ENCODE measurements at places on chromosomes 12 and 14. TPM values are rescaled to one million over a fixed set of nuclear protein-coding genes. Genes with fewer than 3 reads are reported as not detected.

- H3K27ac ChIP-seq: no peak overlapping the region
- no peaks in the 10 kb centered on the region for H3K27me3 ChIP-seq
- no peaks in the 10 kb centered on the region for H3K4me1 ChIP-seq
- DNase-seq: no peak
- no peaks in the 10 kb centered on the region for H3K36me3 ChIP-seq
- H3K4me3 ChIP-seq: no peak overlapping the region
Measured at GRCh38 chr14:69543341-69544115, 31.1 kb downstream of the CCDC177 start.

DNA sequence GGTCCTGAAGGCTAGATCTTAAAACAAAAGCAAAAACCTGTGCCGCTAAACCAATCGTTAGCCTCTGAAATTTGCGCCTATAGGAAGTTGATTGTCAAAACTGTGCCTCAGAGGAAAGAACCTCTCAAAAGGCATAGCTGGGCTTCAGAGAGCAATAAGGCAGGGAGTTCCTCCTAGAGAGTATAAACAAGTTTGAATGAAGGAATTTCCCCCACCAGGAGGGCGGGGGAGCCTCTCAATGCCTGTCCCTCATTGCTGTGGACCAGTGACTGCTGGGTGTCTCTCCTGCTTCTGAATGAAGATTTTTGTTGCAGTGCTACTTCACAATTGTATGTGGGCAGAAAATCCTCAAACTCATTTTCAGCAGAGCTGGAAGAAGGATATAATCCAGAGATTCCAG lies 88.6 kb downstream of the KCNK10 start:
- H3K27me3 ChIP-seq: no peaks in the 10 kb centered on the region
- H3K4me1 ChIP-seq: no peaks in the 10 kb centered on the region
- H3K4me3 ChIP-seq: no peak overlapping the region
- DNase-seq: no peak

Gene GMFB
- 40.2 TPM for total RNA-seq

DNA sequence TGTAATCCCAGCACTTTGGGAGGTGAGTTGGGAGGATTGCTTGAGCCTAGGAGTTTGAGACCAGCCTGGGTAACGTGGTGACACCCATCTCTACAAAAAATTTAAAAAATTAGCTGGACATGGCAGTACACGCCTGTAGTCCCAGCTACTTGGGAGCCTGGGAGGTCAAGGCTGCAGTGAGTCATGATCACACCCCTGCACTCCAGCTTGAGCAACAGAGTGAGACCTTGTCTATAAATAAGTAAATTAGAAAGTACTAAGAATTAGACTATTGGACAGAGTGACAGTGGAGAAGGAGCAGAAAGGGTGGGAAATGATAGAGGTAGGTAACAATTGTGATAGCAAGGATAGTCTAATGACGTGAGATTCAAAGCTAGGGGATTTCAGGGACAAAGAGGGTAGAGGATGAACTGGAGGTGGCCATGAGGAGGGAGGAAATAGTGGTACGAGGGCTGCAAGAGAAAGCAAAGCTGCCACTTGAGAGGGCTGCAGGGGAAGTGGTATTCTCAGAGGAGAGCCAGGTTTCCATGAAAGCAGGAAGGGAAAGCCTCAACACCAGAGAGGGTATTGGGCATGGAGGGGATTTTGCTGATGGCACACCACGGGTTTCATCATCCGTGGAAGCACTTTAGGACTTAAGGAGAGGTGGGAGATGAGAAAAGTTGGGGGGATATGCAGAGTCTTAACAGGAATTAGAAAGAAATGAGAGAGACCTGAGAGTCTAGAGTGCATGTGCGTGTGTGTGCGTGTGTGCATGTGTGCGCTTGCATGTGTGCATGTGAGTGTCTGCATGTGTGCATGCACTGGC lies 85.6 kb downstream of the SYNE2 start:
- no peak overlapping the region for H3K4me3 ChIP-seq
- H3K27ac ChIP-seq: no peak overlapping the region

Gene DPPA3
- total RNA-seq: not detected

GRCh38 chr14:31419179-31419966 lies 977 bp downstream of the HEATR5A start:
- H3K4me3 ChIP-seq: peak overlapping the region; percentile 91
- no peaks in the 10 kb centered on the region for H3K27me3 ChIP-seq
- H3K36me3 ChIP-seq: no peaks in the 10 kb centered on the region

DNA sequence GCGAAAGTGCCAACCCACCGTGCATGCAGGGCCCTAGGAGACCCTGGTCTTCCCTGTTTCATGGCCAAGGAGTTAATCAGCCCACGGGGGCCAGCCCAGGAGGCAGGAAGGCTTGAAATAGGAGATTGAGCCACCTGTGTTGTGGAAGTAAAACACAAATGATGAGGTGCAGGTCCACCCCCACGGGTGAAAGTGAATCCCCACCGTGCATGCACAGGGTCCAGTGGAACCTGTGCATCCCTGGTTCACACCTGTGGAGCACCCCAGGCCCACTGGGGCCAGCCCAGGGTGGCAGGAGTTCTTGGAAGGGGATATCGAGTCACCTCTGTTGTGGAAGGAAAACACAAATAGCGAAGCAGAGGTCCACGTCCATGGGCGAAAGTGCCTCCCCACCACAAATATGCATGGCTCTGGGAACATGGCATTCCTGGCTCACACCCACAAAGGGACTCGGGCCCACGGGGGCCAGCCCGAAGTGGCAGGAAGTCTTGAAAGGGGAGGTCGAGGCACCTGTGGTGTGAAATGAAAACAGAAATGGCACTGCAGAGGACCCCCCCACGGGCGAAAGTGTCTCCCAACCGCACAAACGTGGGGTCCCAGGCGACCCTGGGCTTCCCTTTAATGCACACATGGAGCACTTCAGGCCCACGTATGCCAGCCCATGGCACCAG lies 381.5 kb downstream of the ALG10 start:
- H3K4me1 ChIP-seq: no peaks in the 10 kb centered on the region
- H3K36me3 ChIP-seq: no peaks in the 10 kb centered on the region
- no peak overlapping the region for H3K27ac ChIP-seq
- no peak overlapping the region for H3K4me3 ChIP-seq
- DNase-seq: peak; percentile 51

DNA sequence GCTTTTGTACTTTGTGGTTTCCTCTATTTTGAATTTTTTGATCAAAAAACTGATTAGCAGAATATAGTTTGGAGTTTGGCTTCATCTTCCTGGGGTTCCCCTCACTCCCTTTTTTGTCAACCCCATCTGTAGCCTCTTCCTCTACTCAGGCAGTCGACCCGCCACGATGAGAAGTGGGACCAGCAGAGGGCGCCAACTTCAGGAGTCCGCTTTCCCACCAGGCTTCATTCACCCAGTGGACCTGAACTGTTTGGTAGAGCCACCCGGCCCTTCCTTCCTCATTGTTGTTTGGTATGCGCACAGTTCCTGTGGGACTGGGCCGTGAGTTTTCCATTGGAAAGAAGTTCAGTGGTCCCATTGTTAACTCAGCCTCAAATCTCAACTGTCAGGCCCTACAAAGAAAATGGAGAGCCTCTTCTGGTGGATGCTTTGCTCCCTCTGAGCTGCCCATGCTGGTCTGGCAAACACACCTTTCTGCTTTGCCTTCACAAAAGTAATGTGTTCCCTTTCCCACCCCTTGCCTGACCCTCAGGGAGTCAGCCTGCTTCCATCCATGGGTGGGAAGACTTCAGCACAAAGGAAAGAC lies 21.7 kb downstream of the TMBIM6 start:
- DNase-seq: peak; percentile 88
- no peaks in the 10 kb centered on the region for H3K27me3 ChIP-seq
- H3K36me3 ChIP-seq: peaks cover 30% of the 10 kb centered on the region
- no peak overlapping the region for H3K4me3 ChIP-seq
- no peaks in the 10 kb centered on the region for H3K4me1 ChIP-seq

Gene CHGA
- total RNA-seq: not detected

- H3K4me1 ChIP-seq: no peaks in the 10 kb centered on the region
- H3K27ac ChIP-seq: no peak overlapping the region
- H3K4me3 ChIP-seq: no peak overlapping the region
- no peaks in the 10 kb centered on the region for H3K27me3 ChIP-seq
- H3K36me3 ChIP-seq: no peaks in the 10 kb centered on the region
Measured at GRCh38 chr14:65268594-65268993, 143.9 kb upstream of the FUT8 start.

Gene BCL2L2
- 70.7 TPM for total RNA-seq

DNA sequence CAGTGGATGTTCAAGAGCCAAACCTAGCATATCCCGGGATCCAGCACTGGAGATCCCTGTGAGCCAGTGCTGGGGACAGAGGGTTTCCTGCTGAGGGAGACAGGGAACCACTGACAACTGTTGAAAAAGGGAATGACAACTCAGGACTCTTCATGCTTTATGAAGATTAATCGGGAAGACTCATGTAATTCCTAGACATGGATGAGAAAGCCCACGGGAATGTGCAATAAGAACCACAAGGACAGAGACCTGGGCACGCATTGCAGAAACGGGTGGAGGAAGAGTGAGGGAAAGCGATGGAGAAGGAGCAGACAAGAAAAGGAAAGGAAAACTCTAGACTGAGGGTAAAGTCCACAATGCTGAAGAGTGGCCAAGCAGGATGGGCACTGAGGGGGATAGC lies 296.0 kb downstream of the PCNX1 start:
- no peak overlapping the region for H3K4me3 ChIP-seq
- no peaks in the 10 kb centered on the region for H3K36me3 ChIP-seq
- H3K27me3 ChIP-seq: no peaks in the 10 kb centered on the region
- H3K27ac ChIP-seq: no peak overlapping the region

Gene KRT74
- not detected for total RNA-seq

Gene TRHDE
- total RNA-seq: 1.8 TPM

Gene SMCO2
- total RNA-seq: 0.52 TPM

- no peak overlapping the region for H3K4me3 ChIP-seq
- peak; percentile 93 for DNase-seq
- H3K4me1 ChIP-seq: no peaks in the 10 kb centered on the region
Measured at GRCh38 chr12:1634590-1635191, 5.7 kb downstream of the WNT5B start.

- H3K27ac ChIP-seq: no peak overlapping the region
- H3K36me3 ChIP-seq: no peaks in the 10 kb centered on the region
- no peaks in the 10 kb centered on the region for H3K27me3 ChIP-seq
- H3K4me3 ChIP-seq: no peak overlapping the region
Measured at GRCh38 chr14:99203080-99203479, 68.9 kb downstream of the BCL11B start.

Gene DICER1
- total RNA-seq: 60.9 TPM

GRCh38 chr14:100578552-100578951 lies 8.7 kb downstream of the BEGAIN start:
- H3K36me3 ChIP-seq: no peaks in the 10 kb centered on the region
- no peaks in the 10 kb centered on the region for H3K4me1 ChIP-seq
- no peak overlapping the region for H3K27ac ChIP-seq
- no peak for DNase-seq
- no peaks in the 10 kb centered on the region for H3K27me3 ChIP-seq

Gene GUCY2C
- total RNA-seq: not detected

DNA sequence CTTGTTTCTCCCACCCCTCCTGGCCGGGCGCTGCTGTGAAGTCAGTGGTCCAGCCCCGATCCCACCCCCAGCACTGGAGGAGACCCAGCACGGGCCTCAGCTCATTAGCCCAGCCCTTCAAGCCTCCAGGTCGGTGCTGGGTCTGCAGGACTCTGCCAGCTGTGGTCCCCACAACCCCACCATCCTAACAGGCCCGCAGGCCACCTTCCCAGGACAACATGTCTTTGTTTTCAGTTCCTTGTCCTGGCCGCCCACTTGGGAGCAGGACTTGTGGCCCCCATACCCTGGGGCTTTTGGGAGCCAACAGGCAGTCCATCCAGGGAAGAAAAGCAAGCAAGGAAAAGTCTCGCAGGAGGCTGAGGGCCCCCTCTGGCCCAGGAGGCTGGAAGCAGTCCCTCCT lies 60.0 kb downstream of the HRK start:
- no peaks in the 10 kb centered on the region for H3K27me3 ChIP-seq
- H3K4me1 ChIP-seq: no peaks in the 10 kb centered on the region
- no peak overlapping the region for H3K4me3 ChIP-seq
- H3K27ac ChIP-seq: no peak overlapping the region
- no peak for DNase-seq

- H3K27me3 ChIP-seq: no peaks in the 10 kb centered on the region
- peak overlapping the region; percentile 97 for H3K27ac ChIP-seq
- H3K4me1 ChIP-seq: no peaks in the 10 kb centered on the region
- H3K36me3 ChIP-seq: no peaks in the 10 kb centered on the region
Measured at GRCh38 chr12:12032260-12032791, 38.4 kb upstream of the BCL2L14 start.

DNA sequence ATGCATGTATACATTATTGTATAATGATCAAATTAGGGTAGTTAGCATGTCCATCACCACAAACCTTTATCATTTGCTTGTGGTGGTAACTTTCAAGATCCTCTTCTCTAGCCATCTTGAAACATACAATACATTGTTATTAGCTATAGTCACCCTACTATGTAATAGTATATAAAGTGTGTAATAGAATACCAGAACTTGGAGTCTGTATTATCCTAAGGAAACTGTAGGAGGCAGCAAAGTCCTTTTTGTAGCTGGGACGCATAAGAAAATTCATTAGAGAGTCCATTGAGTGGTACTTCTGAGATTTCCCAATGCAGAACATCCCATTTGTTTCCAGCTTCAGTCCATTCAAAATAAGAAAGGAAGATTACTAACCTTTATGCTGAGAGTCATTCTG lies 325.9 kb upstream of the LRFN5 start:
- no peaks in the 10 kb centered on the region for H3K36me3 ChIP-seq
- H3K4me1 ChIP-seq: no peaks in the 10 kb centered on the region
- H3K27me3 ChIP-seq: no peaks in the 10 kb centered on the region
- no peak for DNase-seq

GRCh38 chr14:104542871-104543830 lies 36.4 kb upstream of the C14orf180 start:
- H3K36me3 ChIP-seq: no peaks in the 10 kb centered on the region
- no peaks in the 10 kb centered on the region for H3K27me3 ChIP-seq
- DNase-seq: no peak
- H3K4me3 ChIP-seq: no peak overlapping the region

GRCh38 chr14:94349276-94349675 lies 26.1 kb upstream of the SERPINA6 start:
- no peaks in the 10 kb centered on the region for H3K4me1 ChIP-seq
- no peak overlapping the region for H3K27ac ChIP-seq
- peaks cover 2% of the 10 kb centered on the region for H3K27me3 ChIP-seq
- H3K36me3 ChIP-seq: no peaks in the 10 kb centered on the region
- DNase-seq: no peak

DNA sequence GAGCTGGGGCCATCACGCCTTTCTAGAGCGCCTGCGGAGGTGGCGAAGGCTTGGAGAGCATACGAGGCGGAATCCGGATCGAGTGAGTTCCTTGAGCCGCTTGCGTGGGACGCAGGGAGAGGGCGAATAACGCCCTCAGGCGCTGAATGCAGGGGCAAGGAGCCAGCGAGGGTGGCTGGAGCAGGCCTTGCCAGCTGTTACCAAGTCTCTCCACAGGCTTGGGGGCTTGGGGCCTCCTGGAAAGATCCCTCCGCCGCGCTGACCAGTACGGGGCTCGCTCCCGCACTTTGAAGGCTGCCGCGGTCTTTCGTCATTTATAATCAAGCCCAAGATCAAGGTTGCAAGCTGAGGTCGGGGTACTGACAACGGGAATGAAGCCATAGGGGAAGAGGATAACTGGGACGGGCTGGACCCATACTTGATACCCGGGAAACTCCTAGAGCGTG lies 1.2 kb downstream of the FLRT2 start:
- DNase-seq: peak; percentile 84
- H3K27ac ChIP-seq: no peak overlapping the region
- H3K4me3 ChIP-seq: peak overlapping the region; percentile 22
- no peaks in the 10 kb centered on the region for H3K4me1 ChIP-seq
- H3K36me3 ChIP-seq: no peaks in the 10 kb centered on the region
- no peaks in the 10 kb centered on the region for H3K27me3 ChIP-seq

Data from aorta (tissue), 5 donors.